MG63 (cell line): ENCODE measurements at places on chromosomes 11 and 22.

DNA sequence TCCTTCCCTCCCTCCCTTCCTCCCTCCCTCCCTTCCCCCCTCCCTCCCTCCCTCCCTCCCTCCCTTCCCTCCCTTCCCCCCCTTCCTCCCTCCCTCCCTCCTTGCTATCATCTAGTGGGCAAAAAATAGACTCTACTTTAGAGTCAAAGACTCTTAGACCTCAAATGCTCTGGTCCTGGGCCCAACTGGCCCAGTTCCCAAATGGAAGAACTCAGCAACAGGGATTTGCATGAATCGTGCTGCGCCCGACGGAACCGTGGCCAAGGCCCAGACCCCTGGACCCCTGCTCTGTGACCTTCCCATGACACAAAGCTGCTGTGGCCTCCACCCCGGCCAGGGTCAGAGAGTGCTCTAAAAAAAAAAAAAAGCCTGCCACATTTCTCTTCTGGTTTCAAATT is 97.4 kb downstream of the WNT7B start:
- no peak for DNase-seq

- DNase-seq, result no peak
Measured at GRCh38 chr11:122686111-122686510, 30.6 kb downstream of the UBASH3B start.

DNA sequence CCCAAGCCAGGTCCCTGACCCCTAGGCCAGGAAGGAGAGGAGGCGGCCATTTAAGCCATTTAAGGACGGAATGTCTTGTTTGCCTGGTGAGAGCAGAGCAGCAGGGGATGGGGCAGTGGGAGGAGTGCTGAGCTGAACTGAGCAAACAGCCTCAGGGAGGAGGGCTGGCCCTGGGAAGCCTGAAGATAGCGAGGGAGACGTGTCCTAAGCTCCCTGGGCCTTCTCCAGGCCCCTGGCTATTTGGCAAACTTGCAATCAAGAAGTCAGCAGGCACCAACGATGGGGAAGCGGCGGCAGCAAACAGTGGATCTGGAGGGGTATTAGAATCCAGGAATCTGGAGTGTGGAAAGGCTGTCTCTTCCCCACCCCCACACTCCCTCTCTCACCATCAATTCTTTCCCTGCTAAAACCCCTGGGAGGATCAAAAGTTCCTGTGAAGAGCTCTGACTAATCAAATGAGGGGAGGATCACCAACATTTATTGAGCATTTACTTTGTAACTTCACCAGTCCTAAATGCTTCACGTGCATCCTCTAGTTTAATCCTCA is 8.8 kb downstream of the BCL9L start:
- DNase-seq, result peak; percentile 35

- no peak for DNase-seq
Measured at GRCh38 chr11:3225826-3226750, 6.1 kb downstream of the MRGPRE start.

DNA sequence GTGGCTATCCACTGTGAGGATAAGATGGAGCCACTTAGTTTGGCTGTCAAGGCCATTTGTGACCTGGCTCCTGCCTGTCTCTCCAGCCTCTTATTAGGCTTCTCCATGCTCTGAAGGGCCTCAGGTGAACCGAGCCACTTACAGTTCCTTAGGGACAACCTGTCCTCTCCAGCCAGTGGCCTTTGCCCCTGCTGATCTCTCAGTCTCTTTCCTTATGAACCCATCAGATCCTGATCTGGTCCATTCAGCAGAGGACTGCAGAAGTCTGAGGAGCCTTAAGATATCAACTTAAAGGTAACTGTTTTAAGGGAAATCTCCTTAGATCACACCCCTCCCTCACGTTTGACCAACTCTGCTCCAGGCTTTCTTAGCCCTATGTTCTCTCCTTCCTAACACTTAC is 2.4 kb downstream of the DUSP18 start:
- no peak for DNase-seq

DNA sequence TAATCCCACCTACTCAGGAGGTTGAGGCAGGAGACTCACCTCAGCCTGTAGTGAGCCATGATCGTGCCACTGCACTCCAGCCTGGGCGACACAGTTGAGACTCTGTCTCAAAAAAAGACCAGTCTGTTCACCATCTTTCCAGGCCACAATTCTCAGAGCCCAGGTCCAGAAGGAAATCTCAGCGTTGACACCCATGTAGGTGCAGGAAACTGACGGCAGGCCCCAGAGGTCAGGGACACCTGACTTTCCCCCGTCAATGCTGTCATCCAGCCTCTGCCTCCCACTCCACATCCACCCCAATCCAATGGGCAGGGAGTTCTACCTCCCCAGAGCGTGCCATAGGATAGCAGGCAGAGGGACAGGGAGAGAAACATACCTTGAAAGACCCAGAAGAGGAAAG is 5.9 kb upstream of the GRK2 start:
- DNase-seq, result no peak

DNA sequence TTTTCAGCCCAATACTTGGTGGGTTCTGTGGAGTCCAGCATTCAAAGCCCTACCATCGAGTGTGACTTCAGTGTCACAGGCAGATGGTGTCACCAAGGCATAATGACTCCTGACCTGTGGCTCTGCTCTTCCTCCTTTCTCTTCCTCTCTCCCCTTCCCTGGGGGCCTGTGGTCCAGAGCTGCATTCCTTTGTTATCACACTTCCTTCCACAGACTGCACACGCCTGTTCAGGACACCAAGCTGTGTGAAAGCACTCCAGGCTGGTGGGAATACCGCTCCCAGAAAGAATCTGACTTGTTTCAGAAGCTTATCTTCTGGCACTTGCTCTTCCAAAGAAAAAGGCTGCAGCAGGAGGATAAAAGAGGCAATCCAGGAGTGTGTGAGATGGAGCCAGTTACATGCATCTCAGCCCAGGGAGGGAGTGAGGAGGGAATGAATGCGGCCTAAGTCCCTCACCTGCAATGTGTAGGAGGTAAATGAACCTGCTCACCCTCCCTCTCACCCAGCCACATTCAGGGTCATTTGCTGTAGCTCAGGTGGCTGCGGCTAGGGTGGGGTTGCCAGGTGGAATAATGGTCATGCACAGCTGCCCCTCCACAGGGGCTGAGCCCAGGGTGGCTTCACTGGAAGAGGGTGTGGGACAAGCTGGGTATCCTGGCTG is 79.3 kb downstream of the ADAMTS15 start:
- no peak for DNase-seq

GRCh38 chr11:59666969-59667368 is 1.9 kb downstream of the PATL1 start:
- DNase-seq, result no peak

DNA sequence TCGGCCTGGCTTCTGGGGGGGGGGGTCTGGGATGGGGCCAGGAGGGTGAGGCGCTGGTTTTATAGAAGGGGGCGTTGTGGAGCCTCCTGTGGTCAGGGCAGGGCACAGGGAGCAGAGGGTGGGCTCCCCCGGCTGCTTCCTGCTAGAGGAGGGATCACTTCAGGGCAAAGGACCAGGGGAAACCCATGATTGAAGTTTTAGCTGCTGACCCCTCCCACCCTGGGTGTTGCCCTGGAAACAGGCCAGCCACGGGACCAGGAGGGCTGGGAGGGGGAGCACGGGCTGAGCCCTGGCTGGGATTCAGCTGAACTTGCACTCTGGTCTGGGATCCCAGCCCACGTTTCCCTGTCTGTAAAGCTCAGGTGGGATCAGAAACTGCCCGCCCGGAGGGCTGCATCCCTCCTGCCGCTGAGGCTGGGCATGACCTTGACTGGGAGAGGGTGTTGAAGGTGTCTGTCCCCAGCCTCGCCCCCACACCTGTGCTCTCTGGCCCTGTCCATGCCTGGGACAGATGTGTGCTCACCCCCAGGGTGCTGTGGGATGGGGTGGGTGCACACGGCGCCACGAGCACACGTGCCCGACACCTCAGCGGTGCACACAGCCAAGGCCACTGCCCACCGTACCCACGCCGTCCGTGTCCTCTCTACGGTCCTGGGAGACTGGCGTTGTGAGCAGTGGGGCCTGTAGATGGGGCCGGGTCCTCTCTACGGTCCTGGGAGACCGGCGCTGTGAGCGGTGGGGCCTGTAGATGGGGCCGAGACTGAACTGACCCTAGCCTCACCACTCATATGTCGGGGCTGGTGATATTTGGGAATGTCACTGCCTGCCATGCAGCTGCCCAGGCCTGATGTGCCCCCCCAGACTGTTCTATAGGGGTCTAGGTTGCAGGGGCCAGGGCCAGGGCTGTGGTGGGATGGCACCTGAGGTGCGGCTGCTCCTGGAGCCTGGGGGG is 2.3 kb downstream of the TSPAN4 start:
- peak; percentile 99 for DNase-seq

GRCh38 chr22:18968011-18968749 is 32.1 kb upstream of the PRODH start:
- no peak for DNase-seq

- DNase-seq, result no peak
Measured at GRCh38 chr11:93122535-93123235, 75.1 kb downstream of the SLC36A4 start.

GRCh38 chr22:37601540-37602442 is 6.8 kb upstream of the GGA1 start:
- peak; percentile 78 for DNase-seq

DNA sequence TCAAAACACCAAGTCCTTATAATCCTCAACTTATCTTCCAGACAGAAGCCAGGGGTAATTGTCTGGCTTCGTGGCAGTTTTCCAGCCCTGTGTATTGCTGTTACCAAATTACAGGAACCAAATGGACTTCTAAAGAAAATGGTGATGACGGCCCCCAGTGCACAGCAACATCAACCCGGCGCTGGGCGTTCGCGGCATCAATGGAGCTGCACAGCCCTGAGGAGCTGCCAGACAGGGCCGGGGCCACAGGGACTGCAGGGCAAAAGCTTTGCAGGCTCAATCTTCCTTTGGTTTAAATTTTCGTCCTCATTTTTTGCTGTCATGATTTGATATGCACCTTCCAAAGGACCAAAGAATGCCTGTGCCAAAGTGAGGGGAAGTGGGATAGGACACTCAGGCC is 292.5 kb downstream of the BRD1 start:
- no peak for DNase-seq

DNA sequence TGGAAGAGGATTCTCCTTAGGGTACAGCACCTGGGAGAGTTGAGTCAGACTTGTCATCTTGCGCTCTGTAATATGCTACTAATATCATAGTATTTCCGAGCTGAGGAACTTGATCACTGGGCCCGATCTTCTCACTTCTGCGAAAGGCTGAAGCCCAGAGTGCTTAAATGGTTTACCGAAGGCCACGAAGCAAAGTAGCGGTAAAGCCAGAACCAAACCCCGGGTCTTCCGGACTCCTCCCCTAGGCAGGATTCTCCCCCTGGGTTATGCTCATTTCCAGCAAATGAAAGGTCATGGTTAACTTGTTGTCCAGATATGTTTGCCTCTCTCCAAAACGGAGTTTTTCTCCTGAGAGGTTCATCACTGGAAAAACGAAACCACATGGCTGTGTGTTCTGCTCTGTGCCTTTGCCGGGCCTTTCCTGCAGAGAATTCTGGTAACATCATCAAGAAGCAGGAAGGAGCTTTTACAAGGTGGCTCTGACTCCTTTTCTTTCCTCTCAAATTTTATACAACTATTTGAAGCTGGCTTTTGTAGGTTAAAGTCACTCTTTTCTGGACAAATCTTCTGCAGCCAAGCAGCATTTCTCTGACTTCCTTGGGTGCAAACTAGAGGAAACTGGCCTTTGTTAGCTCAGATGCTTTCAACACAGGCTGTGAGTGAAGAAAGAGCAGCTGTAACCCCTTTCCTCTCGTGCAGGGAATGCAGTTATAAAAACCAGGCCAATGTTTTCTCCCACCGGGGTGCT is 35.5 kb downstream of the UBASH3B start:
- no peak for DNase-seq

DNA sequence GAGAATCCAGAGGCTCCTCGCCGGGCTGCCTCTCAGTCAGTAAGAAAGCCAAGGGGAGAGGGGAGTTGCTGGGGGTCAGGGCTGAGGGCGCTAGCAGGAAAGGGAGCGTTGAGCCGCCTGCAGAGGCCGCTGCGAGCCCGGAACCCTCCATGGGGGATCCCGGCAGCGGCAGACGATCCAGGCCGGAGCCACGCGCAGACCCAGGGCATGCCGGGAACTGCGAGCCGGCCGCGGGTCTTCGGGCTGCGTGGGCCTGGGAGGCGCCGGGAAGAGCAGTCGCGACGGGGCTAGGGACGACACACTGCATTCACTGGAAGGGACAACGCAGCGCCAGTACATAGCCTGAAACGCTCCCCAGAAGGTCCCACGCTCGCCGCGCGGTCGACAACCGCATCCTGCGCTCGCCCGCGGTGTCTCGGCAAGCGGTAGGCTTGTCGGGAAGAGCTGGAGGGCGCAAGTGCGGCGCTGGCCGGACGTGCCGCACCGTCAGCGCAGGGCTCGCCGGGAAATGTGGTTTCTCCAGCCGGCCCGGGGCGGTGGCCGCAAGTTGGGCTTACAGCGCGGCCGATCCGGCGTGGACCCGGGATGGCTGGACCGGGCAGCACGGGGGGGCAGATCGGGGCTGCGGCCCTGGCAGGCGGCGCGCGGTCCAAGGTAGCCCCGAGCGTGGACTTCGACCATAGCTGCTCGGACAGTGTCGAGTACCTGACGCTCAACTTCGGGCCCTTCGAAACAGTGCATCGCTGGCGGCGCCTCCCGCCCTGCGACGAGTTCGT is at the start of gene LZTR1:
TSS of gene LZTR1 (plus strand) at position 511 of the 776 bp plus-strand sequence. CDS start at position 586, 75 bp downstream.
- peak; percentile 81 for DNase-seq

DNA sequence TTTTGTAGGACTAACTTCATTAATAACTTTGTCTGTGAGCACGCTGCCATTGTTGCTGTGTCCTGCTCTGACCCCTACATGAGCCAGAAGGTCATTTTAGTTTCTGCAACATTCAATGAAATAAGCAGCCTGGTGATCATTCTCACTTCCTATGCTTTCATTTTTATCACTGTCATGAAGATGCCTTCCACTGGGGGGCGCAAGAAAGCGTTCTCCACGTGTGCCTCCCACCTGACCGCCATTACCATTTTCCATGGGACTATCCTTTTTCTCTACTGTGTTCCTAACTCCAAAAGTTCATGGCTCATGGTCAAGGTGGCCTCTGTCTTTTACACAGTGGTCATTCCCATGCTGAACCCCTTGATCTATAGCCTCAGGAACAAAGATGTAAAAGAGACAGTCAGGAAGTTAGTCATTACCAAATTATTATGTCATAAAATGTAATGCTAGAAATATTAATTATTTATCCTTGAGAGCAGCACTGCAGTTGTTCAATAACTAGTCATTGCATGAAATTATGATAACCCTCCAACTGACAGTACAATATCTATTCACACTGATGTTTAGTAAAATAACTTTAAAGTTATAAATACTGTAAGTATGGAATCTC is 46.4 kb upstream of the OR5D13 start:
- no peak for DNase-seq

- no peak for DNase-seq
Measured at GRCh38 chr11:87966216-87966615, 209.0 kb downstream of the RAB38 start.

GRCh38 chr22:33886696-33887095 is 33.6 kb downstream of the LARGE1 start:
- DNase-seq, result no peak

DNA sequence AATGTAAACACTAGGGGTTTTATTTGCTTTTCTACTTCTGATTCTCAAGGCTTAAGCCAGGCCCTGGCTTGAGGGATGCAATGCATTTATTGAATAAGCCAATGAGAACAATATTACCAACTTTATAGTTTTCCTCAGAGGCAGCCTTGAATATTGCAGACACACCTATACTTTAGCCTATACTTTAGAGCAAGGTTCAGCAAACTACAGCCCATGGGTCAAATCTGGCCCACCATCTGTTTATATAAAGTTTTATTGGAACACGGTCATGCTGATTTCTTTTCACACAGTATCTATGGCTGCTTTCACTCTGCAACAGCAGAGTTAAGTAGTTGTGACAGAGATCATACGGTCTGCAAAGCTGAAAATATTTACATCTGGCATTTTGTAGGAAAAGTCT is 50.3 kb upstream of the E2F8 start:
- DNase-seq, result no peak
